ENCODE measurements at places on chromosomes 2 and 18.

GRCh38 chr18:79058007-79058406, 11.2 kb upstream of the ATP9B start:
- DNase-seq = no peak

DNA sequence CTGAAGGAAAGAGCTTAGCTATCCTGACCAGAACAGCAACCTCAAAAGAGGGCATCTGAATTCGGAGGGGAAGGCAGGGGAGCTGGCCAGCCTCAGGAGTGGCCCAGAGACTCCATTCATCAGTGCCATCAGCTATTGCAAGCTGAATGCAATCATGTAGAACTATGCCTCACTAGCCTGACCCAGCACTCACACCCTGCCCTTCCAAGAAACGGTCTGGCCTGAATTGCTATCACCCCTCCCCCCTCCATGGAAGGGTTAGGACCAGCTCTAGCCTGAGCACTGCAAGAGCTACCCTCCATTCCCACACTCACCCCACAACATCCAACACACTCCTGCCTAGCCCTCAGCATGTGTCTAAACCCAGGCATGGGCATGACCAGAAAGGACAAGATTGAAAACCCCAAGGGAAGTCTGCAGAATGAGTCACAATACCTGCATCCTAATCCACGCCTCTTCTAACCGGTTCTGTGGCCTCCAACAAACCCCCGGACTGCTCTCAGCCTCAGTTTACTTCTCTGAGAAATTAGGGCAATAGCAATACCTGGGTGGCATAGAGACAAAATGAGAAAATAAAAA, 120.3 kb downstream of the BCL11A start:
- DNase-seq = no peak

DNA sequence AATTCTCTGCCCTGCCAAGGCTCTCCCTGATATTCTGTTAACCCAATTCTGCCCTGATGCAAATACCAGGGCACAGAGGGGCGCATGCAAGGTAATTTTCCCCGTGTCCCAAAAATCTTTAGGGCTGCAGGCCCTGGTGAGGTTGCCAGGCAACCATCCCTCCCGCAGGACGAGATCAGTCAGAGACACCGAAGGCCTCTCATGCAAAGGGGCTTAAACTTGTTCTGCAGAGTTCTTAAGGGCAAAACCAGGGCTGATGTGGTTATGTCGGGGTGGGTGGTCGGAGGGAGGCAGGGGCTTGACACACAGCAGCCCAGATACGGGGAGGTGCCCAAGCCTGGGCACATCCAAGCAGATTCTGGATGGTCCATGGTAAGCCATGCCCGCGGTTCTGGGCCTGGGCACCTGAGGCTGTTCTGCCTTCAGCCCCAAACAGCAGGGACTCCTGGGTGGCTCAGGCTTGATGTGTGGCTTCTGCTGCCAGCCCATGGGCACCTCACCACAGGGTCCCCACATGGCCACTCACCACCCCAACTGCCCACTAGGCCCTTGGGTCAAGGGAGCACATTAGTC, 27.2 kb downstream of the STEAP3 start:
- no peak for DNase-seq

DNA sequence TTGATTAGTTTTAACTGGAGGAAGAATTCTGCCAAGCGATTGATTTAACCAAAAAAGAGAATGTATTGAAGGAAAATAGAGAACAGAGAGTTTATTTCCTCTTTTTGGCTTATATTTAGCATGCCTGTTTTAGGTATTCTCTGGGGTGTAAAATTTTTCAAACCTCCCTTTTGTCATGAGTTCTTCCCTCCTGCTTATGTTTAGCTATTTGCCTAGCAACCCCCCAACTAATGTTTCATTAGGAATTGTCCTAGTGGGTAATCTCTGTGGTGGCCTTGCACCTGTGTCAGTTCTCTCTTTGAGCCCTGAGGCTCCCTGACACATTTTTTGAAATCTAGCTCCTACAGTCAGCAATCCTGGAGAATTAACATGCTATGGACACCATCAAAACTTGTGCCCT, 12.5 kb upstream of the REG1B start:
- no peak for DNase-seq

- DNase-seq = no peak
Measured at GRCh38 chr2:28624436-28624792, 127.2 kb upstream of the PPP1CB start.

GRCh38 chr18:67216846-67217245, 299.7 kb downstream of the DSEL start:
- no peak for DNase-seq

- no peak for DNase-seq
Measured at GRCh38 chr2:232538671-232539070, 821 bp upstream of the CHRNG start.

- no peak for DNase-seq
Measured at GRCh38 chr2:121790276-121790956, 35.0 kb downstream of the TSN start.

GRCh38 chr18:23136326-23137096, 1.2 kb downstream of the CABLES1 start:
- no peak for DNase-seq

DNA sequence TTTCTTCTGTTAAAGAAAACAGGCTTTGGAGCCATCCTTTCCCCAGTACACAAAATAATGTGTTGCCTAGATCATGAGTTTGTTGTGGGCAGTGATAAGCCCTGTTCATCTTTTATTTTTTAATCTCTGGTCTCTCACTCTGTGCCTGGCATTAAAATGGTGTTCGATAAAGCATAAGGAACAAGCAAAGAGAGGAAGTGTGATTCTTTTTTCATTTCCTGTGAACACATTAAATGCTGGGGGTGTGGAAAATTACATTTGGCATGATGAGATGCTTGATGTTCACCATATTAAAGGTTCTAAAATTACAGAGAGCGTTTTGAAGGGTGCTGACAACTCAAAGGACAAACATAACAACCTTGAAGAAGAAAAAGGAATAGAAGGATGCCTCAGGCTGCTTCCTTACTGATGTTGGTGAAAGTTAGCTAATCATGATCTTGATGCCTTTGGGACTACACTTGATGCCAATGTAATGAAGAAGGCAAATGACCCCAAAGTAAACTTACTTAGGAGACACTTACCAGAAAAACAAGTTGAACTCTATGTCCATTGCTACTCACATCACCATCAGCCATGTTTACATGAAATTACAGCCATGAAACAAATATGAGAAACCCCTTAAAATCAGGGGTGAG, 33.0 kb downstream of the TMEFF2 start:
- no peak for DNase-seq

- DNase-seq = no peak
Measured at GRCh38 chr2:42510608-42511243, 16.9 kb upstream of the KCNG3 start.

All from osteocyte (in vitro differentiated cells).